ENCODE measurements at places on chromosomes 6 and 20.

- no peak for DNase-seq
These were observed 151.5 kb upstream of the FBXL4 start for GRCh38 chr6:99099243-99099642.

- no peak for DNase-seq
These were observed 19.5 kb downstream of the CDH4 start for GRCh38 chr20:61271312-61272231.

DNA sequence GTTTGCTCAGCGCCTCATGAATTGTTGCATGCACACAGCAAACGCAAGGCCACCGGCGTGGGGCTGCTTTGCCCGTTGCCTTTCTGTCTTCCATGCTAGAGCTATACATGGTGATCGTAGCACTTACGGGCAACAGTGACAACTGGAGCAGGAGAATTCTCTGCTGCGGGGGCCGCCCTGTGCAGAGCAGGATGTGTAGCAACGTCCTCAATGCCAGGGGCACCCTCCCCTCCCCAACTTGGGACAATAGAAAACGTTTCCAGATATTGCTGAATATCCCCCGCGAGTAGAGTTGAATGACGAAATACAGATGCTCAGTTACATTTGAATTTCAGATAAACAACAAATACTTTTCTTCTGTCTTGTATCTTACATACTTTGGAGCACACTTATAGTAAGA is 198.7 kb downstream of the TFAP2C start:
- DNase-seq, result no peak

DNA sequence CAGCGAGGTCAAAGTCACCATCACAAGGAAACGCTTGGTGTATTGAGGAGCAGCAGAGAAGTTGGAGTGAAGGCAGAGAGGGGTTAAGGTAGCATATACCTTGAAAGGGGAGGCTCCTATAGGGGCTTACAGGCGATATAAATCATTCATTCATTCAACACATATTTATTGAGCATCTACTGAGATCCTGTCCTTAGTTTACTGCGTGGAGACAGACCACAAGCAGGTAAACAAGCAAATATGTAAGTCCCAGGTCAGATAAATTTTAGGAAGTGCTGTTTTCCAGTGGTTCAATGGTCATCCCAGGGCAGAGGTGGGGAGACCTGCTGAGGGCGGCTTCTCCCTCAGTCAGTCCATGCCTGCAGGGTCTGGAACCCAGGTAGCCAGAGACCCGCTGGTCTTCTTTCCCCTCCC is 761 bp upstream of the DNMT3B start:
- DNase-seq, result no peak

DNA sequence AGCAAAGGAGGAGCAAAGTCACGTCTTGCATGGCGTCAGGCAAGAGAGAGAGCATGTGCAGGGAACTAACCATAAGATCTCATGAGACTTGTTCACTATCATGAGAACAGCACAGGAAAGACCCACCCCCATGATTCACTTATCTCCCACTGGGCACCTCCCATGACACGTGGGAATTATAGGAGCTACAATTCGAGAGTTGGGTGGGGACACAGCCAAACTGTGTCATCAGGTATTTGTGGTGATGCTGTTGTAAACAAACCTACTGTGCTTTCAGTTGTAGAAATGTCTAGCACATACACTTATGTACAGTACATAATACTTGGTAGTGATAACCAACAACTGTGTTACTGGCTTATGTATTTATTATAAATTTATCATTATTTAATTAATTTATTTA is 128.3 kb downstream of the UTRN start:
- no peak for DNase-seq

DNA sequence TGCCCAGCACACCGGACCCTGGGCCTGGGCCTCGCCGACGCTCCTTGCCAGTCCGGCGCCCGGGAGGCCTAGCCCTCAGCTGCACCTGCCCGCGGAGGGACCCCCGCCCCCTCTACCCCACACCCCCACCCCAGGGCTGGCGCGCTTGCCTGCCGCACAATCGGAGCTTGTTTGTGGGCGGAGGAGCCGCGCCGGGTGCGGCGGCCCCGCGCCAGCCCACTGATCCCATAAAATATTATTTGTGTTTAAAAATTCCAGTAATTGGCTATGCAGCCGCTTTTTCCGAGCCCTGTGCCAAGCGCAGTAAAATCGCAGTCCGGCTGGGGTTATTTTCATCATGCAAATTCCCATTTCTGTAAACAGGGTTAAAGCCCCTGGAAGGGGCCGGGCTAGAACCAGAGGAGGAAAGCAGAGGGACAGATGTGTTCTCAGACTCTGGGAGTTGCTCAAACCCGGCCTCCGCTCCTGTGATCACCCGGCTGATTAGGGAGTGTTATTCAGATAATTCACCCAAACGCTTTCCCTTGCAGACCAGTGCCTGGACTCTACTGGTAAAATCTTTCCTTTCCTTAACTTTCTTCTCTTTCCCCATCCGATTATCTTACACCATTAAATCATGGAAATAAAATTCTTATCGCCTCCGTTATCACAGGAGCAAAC is 93.1 kb downstream of the NCR2 start:
- DNase-seq, result no peak
